ENCODE measurements at places on chromosomes 11 and 22. TPM values are rescaled to one million over a fixed set of nuclear protein-coding genes. Genes with fewer than 3 reads are reported as not detected.

The FBLN1 gene
- 838 TPM for total RNA-seq

The ABTB2 gene
- total RNA-seq: 0.70 TPM

The LDHAL6A gene
- not detected for total RNA-seq

The ADAMTS8 gene
- 0.23 TPM for total RNA-seq

The NCR3LG1 gene
- total RNA-seq: 0.94 TPM

The PATE2 gene
- total RNA-seq: 0.15 TPM

The GLYATL1 gene
- 0.08 TPM for total RNA-seq

The OR4C13 gene
- not detected for total RNA-seq

The SPDYC gene
- total RNA-seq: not detected

The TMEM151A gene
- total RNA-seq: 0.08 TPM

The LRRC10B gene
- total RNA-seq: not detected

The EHF gene
- total RNA-seq: 0.23 TPM

The CRYBB2 gene
- total RNA-seq: not detected

The TRIM48 gene
- not detected for total RNA-seq

The PARVA gene
- total RNA-seq: 24.9 TPM

The CDC42EP1 gene
- 3.2 TPM for total RNA-seq

The SSTR3 gene
- total RNA-seq: not detected

The PHLDA2 gene
- 5.7 TPM for total RNA-seq

The USP47 gene
- total RNA-seq: 65.1 TPM

The HEPHL1 gene
- total RNA-seq: 0.30 TPM

The IGLL1 gene
- not detected for total RNA-seq

The SCT gene
- total RNA-seq: not detected

The MMP12 gene
- total RNA-seq: 9.1 TPM

The CHRM1 gene
- not detected for total RNA-seq

The PDGFB gene
- total RNA-seq: 13.7 TPM

The COMMD9 gene
- total RNA-seq: 27.2 TPM

The MUC5B gene
- not detected for total RNA-seq

The LRRC74B gene
- not detected for total RNA-seq

The TRIM22 gene
- 161 TPM for total RNA-seq

The MRGPRE gene
- total RNA-seq: not detected

The C11orf65 gene
- total RNA-seq: 0.35 TPM

The RIN1 gene
- total RNA-seq: 6.8 TPM

The OR52N4 gene
- not detected for total RNA-seq

The CDC42BPG gene
- total RNA-seq: under 0.01 TPM

The RASSF10 gene
- not detected for total RNA-seq

The MMP13 gene
- total RNA-seq: not detected

The CRYBB3 gene
- total RNA-seq: not detected

The SF1 gene
- 47.5 TPM for total RNA-seq

The RASL10A gene
- under 0.01 TPM for total RNA-seq

The CYB5R2 gene
- 1.8 TPM for total RNA-seq

The OR52A1 gene
- not detected for total RNA-seq

The CDC42EP2 gene
- 8.5 TPM for total RNA-seq

The TSPAN32 gene
- 0.12 TPM for total RNA-seq

The INS gene
- total RNA-seq: not detected

The EXT2 gene
- total RNA-seq: 143 TPM

The MS4A15 gene
- not detected for total RNA-seq

The SEC14L6 gene
- total RNA-seq: 0.15 TPM

The CARD18 gene
- not detected for total RNA-seq

The ABCG4 gene
- total RNA-seq: 0.15 TPM

The PRRG4 gene
- total RNA-seq: not detected

The PRAME gene
- total RNA-seq: not detected

The MRGPRX4 gene
- not detected for total RNA-seq

The BTBD18 gene
- total RNA-seq: not detected
